Esophagus squamous epithelium (tissue), 5 donors: ENCODE measurements at places on chromosomes 12 and 14. TPM values are rescaled to one million over a fixed set of nuclear protein-coding genes. Genes with fewer than 3 reads are reported as not detected.

MAP3K12 gene
- total RNA-seq = 0.80 TPM

TAS2R13 gene
- 0.88 TPM for total RNA-seq

AQP2 gene
- not detected for total RNA-seq

SIX6 gene
- total RNA-seq = not detected

NPFF gene
- not detected for total RNA-seq

ZFYVE26 gene
- total RNA-seq = 22.3 TPM

EIF2S3B gene
- 0.42 TPM for total RNA-seq

THTPA gene
- total RNA-seq = 12.9 TPM

MMP17 gene
- total RNA-seq = 2.1 TPM

GDF3 gene
- not detected for total RNA-seq

GRCh38 chr12:52608826-52609630 is 7.8 kb upstream of the KRT72 start:
- no peak overlapping the region for H3K27ac ChIP-seq
- H3K36me3 ChIP-seq = no peaks in the 10 kb centered on the region
- peaks cover 53% of the 10 kb centered on the region for H3K27me3 ChIP-seq
- no peak for DNase-seq
- H3K4me3 ChIP-seq = no peak overlapping the region
- no peaks in the 10 kb centered on the region for H3K4me1 ChIP-seq

GRCh38 chr14:29425705-29426482 is 501.8 kb downstream of the PRKD1 start:
- H3K4me1 ChIP-seq = no peaks in the 10 kb centered on the region
- H3K4me3 ChIP-seq = no peak overlapping the region
- no peak overlapping the region for H3K27ac ChIP-seq
- no peaks in the 10 kb centered on the region for H3K27me3 ChIP-seq
- DNase-seq = no peak

DNA sequence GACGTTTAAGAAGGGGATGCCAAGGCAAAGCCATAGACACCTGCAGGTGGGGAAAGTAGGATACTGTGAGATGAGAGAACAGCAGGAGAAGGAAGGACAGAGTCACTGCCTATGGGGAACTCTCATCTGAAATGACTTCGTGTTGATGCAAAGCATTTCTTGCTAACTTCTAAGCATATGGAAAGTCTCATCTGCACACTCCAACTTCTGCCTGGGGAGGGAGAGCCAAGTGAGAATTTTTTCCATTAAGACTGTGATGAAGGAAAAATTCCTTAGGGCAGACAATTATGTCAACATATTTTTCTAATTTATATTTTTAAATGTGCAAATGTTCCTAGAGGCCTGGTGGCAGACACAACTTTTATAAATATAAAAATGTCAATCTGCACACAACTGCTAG is 115.3 kb downstream of the IPO8 start:
- H3K4me3 ChIP-seq = no peak overlapping the region
- H3K36me3 ChIP-seq = no peaks in the 10 kb centered on the region
- H3K27me3 ChIP-seq = no peaks in the 10 kb centered on the region
- no peaks in the 10 kb centered on the region for H3K4me1 ChIP-seq

GRCh38 chr12:52130711-52131110 is 51.2 kb downstream of the SMIM41 start:
- H3K4me3 ChIP-seq = no peak overlapping the region
- H3K4me1 ChIP-seq = peaks cover 33% of the 10 kb centered on the region
- H3K27me3 ChIP-seq = no peaks in the 10 kb centered on the region
- DNase-seq = no peak
- H3K36me3 ChIP-seq = no peaks in the 10 kb centered on the region
- no peak overlapping the region for H3K27ac ChIP-seq

- peak overlapping the region; percentile 100 for H3K4me3 ChIP-seq
- H3K36me3 ChIP-seq = peaks cover 6% of the 10 kb centered on the region
- H3K27ac ChIP-seq = peak overlapping the region; percentile 97
Observed at GRCh38 chr12:122421187-122421820, 1.2 kb downstream of the CLIP1 start.

- H3K4me1 ChIP-seq = peaks cover 4% of the 10 kb centered on the region
- DNase-seq = no peak
- no peak overlapping the region for H3K27ac ChIP-seq
- H3K36me3 ChIP-seq = no peaks in the 10 kb centered on the region
- H3K4me3 ChIP-seq = no peak overlapping the region
Observed at GRCh38 chr14:76348898-76349297, 27.0 kb upstream of the ESRRB start.

DNA sequence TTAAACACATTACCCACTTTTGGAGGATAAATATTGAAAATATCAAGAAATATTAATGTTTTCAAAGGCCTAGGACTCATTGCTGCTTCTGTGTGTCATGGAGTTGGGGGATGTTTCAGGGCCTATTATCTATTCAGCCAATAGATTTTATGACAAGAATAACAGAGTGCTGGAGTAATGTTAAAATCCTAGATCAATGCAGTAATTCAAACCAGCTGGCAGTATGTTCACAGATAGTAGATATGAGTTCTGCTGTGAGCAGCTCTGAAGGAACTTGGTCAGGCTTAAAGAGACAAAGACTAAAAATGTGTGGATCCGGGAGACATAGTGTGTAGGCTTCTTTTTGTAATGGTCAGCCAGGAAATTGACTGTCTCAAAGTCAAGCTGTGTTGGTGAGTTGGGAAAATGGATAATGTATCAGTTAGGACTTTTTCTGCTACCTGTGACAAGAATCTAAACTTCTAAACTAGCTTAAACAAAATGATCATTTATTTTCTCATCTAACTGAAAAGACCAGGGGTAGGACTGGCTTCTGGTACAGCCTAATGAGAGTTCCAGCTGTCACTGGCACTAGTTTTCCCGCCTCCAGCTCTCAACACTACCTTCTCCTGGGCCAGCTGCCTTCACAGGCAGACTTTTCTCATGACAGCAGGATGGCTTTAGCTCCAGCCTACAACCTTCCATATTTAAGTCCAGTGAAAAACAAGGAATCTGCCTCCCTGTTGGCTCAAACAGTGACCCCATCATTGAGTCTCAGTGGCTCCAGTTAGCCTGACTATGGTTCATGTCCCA is 16.3 kb upstream of the POLR3B start:
- peaks cover 41% of the 10 kb centered on the region for H3K4me1 ChIP-seq
- no peak for DNase-seq
- peaks cover 69% of the 10 kb centered on the region for H3K36me3 ChIP-seq
- no peaks in the 10 kb centered on the region for H3K27me3 ChIP-seq
- peak overlapping the region; percentile 85 for H3K27ac ChIP-seq
- H3K4me3 ChIP-seq = no peak overlapping the region

DNA sequence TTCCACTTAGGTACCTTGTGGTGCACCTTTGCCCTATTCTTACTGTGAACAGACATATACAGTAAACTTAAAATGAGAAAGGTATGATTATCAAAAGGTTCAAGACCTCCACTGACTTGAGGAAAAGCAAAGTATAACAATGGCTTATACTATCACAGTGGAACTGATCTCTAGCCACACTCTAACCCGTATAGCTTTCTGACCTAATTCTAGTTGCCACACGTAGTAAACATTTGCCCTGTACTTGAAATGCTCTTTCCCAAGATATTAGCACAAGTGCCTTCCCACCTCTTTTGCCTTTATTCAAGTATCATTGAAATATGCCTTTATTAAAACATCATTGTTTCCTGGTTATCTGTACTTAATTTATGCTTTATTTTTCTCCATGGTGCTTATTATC is 250.4 kb upstream of the PPFIA2 start:
- DNase-seq = no peak
- H3K4me1 ChIP-seq = no peaks in the 10 kb centered on the region
- H3K27me3 ChIP-seq = no peaks in the 10 kb centered on the region
- H3K4me3 ChIP-seq = no peak overlapping the region
- no peak overlapping the region for H3K27ac ChIP-seq
- no peaks in the 10 kb centered on the region for H3K36me3 ChIP-seq

- peak overlapping the region; percentile 87 for H3K4me3 ChIP-seq
- H3K36me3 ChIP-seq = no peaks in the 10 kb centered on the region
- no peak for DNase-seq
Observed at GRCh38 chr12:88142610-88142991, 494 bp downstream of the TMTC3 start.

DNA sequence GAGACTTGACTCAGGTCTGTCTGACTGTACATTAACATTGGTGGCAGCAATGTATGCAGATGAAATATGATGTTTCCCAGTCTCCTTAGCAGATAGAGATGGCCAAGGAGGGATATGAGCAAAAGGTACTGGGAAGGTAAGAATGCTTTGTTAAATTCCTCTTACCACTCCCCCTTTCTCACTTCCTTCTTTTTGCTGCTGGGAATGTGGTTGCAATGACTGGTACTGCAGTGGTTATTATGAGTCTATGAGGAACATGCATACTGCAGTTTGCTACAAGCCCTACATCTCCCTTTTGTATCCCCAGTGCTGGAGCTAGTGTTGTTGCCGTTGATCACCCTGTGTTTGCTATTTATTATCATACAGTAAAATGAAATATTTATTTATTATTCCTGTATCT is 35.9 kb downstream of the ALDH1L2 start:
- no peaks in the 10 kb centered on the region for H3K4me1 ChIP-seq
- no peaks in the 10 kb centered on the region for H3K27me3 ChIP-seq
- H3K27ac ChIP-seq = no peak overlapping the region
- H3K4me3 ChIP-seq = no peak overlapping the region

DNA sequence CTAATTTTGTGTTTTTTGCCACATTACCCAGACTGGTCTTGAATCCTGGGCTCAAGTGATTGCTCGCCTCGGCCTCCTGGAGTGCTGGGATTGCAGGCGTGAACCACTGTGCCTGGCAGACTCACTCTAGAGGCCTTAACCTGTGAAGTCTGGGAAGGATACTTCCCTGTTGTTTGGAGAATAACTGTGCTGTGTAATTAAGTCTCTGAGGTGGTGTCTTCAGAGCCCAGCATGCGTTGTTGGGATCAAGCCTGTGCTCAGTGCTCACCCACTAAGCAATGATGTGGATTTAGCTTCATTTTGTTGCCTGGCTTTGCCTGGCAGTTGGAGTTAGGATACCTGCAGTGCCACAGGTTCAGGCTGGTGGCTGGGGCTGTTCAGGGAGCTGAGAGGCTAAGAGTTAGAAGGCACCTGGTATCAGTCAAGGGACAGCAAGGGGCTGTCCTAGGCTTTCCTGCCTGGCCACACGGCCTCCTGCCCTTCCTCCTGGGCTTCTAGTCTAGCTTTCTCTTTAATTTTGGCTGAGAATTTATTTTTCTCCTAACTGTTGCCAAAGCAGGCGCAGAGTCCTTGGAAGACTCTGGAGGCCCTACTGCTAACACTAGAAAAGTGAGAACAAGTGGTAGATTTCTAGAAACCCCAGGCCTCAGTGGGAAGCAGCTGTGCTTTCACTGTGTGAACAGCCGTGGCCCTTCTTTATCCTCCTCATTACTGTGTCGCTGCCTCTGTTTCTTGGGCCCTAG is 38.5 kb downstream of the EP400 start:
- DNase-seq = no peak
- peaks cover 21% of the 10 kb centered on the region for H3K36me3 ChIP-seq
- no peaks in the 10 kb centered on the region for H3K27me3 ChIP-seq
- peaks cover 17% of the 10 kb centered on the region for H3K4me1 ChIP-seq
- H3K4me3 ChIP-seq = no peak overlapping the region

GRCh38 chr12:45938566-45938965 is 51.8 kb downstream of the SCAF11 start:
- no peak overlapping the region for H3K27ac ChIP-seq
- H3K36me3 ChIP-seq = peaks cover 59% of the 10 kb centered on the region
- DNase-seq = no peak
- H3K4me1 ChIP-seq = peaks cover 6% of the 10 kb centered on the region
- H3K27me3 ChIP-seq = no peaks in the 10 kb centered on the region

- DNase-seq = no peak
- H3K36me3 ChIP-seq = peaks cover 100% of the 10 kb centered on the region
- peak overlapping the region; percentile 49 for H3K27ac ChIP-seq
- H3K4me3 ChIP-seq = no peak overlapping the region
- no peaks in the 10 kb centered on the region for H3K27me3 ChIP-seq
Observed at GRCh38 chr14:102046337-102047278, 40.2 kb downstream of the HSP90AA1 start.

- H3K27me3 ChIP-seq = no peaks in the 10 kb centered on the region
- no peak overlapping the region for H3K27ac ChIP-seq
- peaks cover 50% of the 10 kb centered on the region for H3K36me3 ChIP-seq
- no peak for DNase-seq
Observed at GRCh38 chr12:22518998-22519397, 25.3 kb downstream of the C2CD5 start.

GRCh38 chr12:25924491-25925001 is 33.9 kb upstream of the RASSF8 start:
- no peaks in the 10 kb centered on the region for H3K4me1 ChIP-seq
- H3K27ac ChIP-seq = no peak overlapping the region
- no peaks in the 10 kb centered on the region for H3K36me3 ChIP-seq
- no peaks in the 10 kb centered on the region for H3K27me3 ChIP-seq

GRCh38 chr12:40635141-40635731 is 57.0 kb upstream of the CNTN1 start:
- H3K36me3 ChIP-seq = no peaks in the 10 kb centered on the region
- H3K27ac ChIP-seq = no peak overlapping the region
- no peak overlapping the region for H3K4me3 ChIP-seq
- no peaks in the 10 kb centered on the region for H3K4me1 ChIP-seq

DNA sequence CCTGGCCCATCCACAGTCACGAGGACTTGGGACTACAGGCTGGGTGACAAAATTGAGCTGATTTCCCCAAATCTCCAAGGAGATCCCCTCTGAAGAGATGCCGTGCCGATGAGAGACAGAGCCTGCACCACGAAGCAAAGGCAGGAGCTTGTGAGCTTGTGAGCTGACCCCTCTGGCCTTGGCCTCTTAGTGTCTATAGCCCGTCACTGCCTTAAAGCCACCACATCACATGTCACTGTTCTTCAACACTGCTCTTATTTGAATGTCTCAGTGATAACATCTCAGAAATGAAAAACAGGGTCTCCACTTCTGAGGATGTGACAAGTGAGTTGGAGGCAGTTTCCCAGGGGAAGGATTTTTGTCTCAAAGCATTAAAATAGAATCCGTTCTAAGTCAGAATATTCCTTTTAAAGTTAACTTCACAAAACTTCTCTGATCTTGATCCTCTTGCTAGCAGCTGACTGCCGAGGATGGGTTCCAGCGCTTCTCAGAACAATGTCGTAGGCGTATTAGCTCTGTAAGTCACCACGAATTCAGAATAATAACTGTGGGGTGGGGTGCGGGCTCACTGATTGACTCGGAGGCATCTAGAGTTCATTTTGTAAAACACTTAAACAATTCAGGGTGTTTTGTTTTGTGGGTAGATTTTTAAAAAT is 37.5 kb downstream of the CHST11 start:
- H3K4me1 ChIP-seq = peaks cover 30% of the 10 kb centered on the region
- H3K4me3 ChIP-seq = peak overlapping the region; percentile 19
- no peaks in the 10 kb centered on the region for H3K27me3 ChIP-seq
- H3K27ac ChIP-seq = peak overlapping the region; percentile 63
- DNase-seq = no peak
- H3K36me3 ChIP-seq = no peaks in the 10 kb centered on the region

DNA sequence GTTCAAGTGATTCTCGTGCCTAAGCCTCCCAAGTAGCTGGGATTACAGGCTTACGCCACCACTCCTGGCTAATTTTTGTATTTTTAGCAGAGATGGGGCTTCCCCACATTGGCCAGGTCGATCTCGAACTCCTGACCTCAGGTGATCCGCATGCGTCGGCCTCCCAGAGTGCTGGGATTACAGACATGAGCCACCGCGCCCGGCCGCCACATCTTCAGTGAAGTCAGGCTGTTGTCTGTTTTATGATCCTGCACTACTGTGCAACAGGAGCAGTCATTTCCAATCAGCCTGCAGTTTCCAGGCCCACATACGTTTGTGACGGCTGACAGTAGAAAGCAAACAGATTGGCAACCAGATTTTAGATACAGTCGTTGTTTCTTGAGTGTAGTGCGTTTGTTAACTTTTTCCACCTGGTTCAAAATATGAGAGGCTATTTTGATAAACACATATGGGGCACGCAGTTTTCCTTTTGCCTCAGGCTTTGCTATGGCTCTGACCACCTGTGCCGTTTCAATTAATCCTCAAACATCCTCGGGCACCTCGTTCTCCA is 74.8 kb downstream of the LGMN start:
- no peak for DNase-seq
- H3K27ac ChIP-seq = no peak overlapping the region
- H3K4me3 ChIP-seq = no peak overlapping the region
- no peaks in the 10 kb centered on the region for H3K4me1 ChIP-seq
